Lung microvascular endothelial cell (primary cell): ENCODE measurements at places on chromosomes 16 and 17. TPM values are rescaled to one million over a fixed set of nuclear protein-coding genes. Genes with fewer than 3 reads are reported as not detected.

GSG1L2 gene
- total RNA-seq: not detected in 2 replicates

HOXB6 gene
- 0.40 and 0.87 TPM in 2 replicates for total RNA-seq

GRCh38 chr16:85151603-85152413 lies 39.5 kb upstream of the CIBAR2 start:
- DNase-seq: peak; percentile 48

GRCh38 chr17:522919-523318 lies 170.3 kb upstream of the RPH3AL start:
- DNase-seq: no peak

DNA sequence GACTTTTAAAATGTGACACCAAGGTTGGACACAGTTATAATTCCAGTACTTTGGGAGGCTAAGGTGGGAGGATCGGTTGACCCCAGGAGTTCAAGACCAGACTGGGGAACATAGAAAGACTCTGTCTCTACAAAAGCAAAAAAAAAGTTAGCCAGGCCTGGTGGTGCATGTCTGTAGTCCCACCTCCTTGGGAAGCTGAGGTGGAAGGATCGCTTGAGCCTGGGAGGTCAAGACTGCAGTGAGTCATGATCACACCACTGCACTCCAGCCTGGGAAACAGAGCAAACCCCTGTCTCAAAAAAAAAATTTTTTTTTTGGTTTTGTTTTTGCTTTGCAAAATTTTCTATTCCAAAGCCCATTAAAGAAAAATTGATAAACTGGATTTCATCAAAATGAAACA lies 281.4 kb downstream of the BCAS3 start:
- no peak for DNase-seq

DNA sequence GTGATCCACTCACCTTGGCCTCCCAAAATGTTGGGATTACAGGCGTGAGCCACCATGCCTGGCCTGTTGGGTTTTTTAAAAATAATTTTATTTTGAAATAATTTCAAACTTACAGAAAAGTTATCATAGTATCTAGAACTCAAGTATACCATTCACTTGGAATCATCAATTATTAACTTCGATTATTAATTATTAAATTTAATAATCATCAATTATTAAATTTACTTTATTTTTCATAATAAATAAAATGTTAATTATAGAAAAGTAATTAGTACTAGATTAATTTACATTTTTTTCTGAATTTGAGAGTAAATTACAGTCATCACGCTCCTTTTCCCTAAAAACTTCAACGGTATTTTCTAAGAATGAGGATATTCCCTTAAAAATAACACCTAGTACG lies 13.7 kb upstream of the SKAP1 start:
- DNase-seq: no peak

GRCh38 chr17:77282524-77283515 lies 142.1 kb downstream of the SEC14L1 start:
- peak; percentile 52 for DNase-seq

- peak; percentile 89 for DNase-seq
Observed at GRCh38 chr16:69397821-69398521, 12.2 kb upstream of the TERF2 start.

- DNase-seq: no peak
Observed at GRCh38 chr16:3152027-3152276, 17.1 kb downstream of the ZNF213 start.

GRCh38 chr17:80504686-80505413 lies 28.4 kb upstream of the NPTX1 start:
- no peak for DNase-seq

DNA sequence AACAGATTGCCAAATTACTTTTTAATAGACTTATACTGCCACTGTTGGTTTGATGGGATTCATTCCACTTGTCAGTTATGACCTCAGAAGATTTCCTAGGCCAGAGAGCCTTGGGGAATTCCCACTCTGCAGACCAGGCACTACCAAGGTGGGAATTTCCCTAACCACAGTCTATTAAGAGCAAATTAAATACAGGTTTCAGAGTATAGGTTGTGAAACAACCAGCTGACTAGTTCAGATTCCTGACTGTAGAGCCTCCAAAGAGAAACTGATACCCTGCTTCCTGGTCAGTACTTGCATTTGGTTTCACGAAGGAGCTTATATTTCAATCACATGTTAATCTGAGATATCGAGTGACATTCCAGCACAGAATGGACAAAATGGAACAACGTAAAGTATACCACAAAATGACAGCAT lies 186.5 kb downstream of the STX8 start:
- peak; percentile 90 for DNase-seq
